ACHN (cell line): ENCODE measurements at places on chromosomes 5 and 9.

DNA sequence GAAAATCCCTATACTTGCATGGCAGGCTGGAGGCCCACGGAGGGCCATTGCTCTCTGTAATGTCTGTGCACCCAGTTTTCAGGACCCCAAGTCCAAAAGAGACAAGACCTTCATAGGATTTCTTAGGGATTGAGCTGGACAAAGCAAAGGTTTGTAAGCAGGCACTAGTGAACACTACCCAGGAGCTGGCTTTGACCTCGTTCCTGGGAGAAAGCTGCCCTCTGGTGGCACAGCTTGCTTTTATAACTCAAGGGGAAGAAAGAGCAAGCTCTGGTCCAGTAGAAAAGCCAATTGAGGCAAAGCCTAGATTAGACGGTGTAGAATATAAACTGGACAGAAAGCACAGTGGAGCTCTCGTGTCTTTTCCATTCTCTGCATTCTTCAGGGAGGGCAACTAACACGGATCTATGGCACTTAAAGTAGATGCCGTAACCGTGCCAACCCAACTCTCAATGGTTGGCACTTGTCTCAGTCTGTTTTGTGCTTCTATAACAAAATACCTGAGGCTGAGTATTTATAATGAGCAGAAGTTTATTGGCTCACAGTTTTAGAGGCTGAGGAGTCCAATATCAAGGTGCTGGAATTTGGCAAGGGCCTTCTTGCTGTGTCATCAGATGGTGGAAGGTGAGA lies 7.9 kb downstream of the GABRP start:
- peak; percentile 63 for DNase-seq

DNA sequence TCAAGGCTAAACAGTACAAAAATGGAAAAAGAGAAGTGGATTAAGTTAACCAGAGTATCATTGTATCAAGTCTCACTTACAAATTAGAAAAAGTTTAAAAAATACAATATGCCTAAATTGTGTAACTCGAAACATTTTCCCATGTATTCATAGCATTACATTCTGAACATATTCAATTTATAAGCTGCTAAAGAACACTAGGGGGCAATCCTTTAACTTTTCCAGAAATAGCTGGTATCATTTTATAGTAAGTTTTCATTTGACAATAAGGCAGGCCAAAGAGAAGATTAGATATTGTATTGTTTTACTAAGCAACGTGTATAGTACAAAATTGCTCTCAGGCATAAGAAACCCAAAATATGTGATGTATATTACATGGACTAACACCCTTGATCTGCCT lies 234.6 kb downstream of the ADGRV1 start:
- no peak for DNase-seq

DNA sequence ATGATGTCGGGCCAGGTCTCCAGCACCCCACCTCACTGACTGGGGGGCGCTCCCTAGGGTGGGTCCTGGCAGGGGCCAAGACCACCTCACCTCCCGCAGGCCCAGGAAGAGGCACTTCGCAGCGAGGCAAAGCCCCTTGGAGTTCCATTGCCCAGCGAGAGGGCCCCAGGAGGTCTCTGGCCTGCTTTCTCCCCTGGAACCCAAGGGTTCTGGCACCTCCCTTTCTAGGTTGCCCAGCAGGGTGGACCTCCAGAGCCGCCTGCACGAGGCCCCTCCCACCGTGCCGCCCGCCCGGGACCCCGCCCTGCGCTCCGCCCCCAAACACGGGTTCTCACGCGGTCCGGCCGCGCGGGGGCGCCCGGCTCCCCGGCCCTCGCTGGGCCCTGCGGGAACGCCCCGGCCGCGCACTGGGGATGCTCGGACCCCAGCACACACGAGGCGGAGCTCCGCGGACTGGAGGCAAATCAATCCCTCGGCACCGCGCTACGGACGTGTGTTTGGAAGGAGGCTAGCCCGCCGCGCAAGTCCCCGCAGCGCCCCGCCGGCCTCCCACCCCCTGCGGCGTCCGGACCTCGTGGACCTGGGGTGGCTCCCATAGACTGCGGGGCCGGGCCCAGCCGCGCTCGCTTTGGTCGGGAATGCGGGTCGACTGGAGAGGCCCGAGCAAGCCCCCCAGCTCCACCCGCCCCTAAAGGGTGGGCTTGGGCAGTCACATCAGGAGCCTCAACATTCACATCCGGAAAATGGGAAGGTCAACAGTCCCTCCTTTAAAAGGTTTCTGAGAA lies 99.5 kb upstream of the LMX1B start:
- peak; percentile 69 for DNase-seq

- DNase-seq, result peak; percentile 61
These were observed 25.8 kb upstream of the HSD17B3 start for GRCh38 chr9:96327694-96328352.

DNA sequence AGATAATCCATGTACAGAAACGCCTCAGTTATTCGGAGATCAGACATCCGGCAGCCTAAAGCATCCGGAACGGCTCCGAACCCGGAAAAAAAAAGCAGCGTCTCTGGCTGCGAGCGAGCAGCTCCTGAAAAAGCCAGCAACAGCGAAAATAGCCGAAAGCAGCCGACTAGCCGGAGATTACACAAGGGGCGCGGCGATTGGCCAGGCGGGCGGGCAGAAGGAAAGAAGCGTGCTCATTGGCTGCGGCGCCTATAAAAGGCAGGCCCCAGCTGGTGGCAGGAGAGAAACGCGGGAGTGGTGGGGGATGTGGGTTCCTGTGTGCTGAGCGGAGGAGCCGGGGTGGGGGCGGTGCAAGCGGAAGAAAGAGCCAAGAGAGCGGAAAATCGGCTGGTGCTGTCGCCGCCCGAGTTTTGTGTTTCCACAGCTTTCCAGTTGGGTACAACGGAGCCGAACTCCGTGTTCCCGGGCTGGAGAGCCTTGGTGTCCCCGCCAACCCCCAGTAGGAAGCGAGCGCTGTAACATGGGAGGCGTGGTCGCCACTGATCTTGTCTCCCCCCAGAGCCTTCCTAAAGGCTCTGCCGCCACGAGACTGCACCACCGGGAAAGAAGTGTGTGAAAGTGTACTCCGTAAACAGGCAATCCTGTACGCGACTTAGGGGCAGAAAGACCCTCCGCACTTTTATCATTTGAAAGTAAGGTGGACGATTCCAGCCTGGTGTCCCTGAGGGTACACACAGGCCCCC lies at the start of gene ARL15:
Gene ARL15 (minus strand): TSS at position 141 of the 743 bp plus-strand sequence.
- DNase-seq, result peak; percentile 95

DNA sequence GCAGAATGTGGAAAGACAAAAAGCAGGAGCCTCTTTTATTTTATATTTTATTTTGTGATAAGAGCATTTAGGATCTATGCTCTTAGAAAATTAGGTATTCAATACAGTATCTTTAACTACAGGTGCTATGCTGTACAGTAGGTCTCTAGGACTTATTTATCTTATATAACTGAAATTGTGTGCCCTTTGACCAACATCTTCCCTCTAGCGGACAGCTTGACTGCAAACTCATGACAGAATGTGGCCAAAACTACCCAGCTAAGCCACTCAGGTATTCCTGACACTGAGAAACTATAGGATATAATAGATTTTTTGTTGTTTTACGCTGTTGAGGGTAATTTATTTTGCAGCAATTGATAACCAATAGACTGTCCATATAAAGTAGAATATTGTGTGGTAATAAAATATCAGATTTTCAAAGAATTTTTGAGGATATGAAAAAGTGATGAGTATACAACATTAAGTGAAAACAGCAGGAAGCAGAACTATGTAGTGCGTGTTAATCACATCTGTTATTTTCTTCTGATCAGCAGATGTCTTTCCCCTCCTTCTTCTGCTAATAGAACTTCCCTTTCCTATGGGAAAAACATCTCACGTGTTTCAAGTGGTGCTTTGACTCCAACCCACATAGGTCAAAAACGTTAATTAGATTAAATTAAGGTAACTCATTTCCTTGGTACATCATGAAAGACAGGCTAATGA lies 69.9 kb upstream of the SELENOP start:
- DNase-seq, result no peak

GRCh38 chr5:13632676-13633075 lies 311.8 kb downstream of the DNAH5 start:
- no peak for DNase-seq
